Left ventricle myocardium inferior (tissue), 1 donor: ENCODE measurements at places on chromosomes 1 and 21.

- DNase-seq, result peak; percentile 61
Observed at GRCh38 chr1:176880955-176881595, 283.4 kb downstream of the ASTN1 start.

DNA sequence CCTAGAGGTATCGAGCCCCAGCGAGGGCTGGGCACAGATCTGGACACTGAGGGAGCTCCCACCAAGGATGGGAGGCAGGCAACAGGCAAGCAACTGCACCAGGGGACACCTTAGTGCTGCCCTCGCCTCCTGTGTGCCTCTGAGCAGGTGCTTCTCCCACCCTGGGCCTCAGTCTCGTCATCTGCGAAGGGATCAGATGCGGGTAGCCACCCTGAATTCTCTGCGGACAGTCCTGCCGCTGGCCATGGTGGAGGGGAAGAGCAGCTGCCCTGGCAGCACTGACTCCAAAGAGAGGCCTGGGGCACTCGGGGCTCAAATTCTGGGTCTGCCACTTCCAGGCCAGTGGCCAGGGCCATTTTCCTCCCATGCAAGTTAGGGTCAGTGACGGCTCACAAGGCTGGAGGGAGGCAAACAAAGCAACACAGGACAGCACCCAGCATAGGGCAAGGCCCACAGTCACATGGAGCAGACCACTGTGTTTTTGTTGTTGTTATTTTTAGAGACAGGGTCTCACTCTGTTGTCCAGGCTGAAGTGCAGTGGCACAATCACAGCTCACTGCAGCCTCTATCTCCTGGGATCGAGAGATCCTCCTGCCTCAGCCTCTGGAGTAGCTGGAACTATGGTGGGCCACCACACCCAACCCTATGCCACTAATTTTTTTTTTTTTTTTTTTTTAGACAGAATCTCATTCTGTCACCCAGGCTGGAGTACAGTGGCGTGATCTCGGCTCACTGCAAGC is 7.1 kb upstream of the SDC3 start:
- DNase-seq, result no peak

DNA sequence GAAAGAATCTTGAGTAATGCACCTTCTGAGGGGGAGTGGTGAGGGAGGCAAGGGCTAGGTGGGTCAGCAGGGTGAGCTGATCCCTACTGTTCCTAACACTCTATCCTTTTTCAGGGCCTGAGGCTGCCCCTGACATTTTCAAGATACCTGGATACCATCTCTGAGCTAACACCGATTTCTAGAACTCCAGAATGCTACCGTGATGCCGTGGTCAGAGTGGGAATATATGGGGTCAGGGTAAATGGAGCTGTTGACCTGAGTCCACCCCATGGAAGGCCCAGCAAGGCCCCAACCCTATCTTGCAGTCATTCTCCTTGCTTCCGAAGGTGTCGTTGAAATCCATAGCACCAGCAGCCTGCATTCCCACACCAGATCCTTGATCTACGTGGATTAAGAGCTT is 18.0 kb upstream of the PTPRF start:
- no peak for DNase-seq

- no peak for DNase-seq
Observed at GRCh38 chr1:27379564-27380122, 3.5 kb downstream of the CD164L2 start.

GRCh38 chr1:168631671-168632400 is 55.4 kb downstream of the XCL1 start:
- no peak for DNase-seq

GRCh38 chr21:35426469-35426868 is 377.4 kb upstream of the RUNX1 start:
- no peak for DNase-seq

GRCh38 chr1:200861937-200862647 is 10.7 kb upstream of the GPR25 start:
- no peak for DNase-seq

- DNase-seq, result peak; percentile 77
Observed at GRCh38 chr1:156082309-156083091, at the start of gene MEX3A. MEX3A (minus strand) TSS chr1:156082465; CDS start chr1:156081998, 467 bp downstream.

GRCh38 chr1:25825605-25826004 is 5.9 kb downstream of the MTFR1L start:
- no peak for DNase-seq

GRCh38 chr21:40454057-40454456 is 392.9 kb downstream of the DSCAM start:
- no peak for DNase-seq

DNA sequence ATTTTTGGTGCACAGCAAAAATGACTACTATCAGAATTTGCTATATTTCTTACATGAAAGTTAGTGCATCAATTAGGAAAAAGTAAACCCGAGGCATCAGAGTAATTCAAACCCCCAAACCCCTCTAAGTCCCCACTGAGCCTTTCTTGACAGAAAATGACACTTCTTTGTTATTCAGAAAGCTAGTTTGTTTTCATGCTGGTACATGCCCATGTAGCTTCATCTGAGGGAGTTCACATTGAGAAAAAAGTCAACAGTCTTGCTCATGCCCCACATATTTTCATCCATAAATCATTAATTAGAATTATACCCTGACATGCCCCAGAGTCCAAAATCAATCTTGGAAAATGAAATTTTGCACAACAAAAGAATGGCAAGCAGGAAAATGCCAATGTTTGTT is 39.9 kb upstream of the PDC start:
- DNase-seq, result no peak

GRCh38 chr1:58805716-58806571 is 22.1 kb upstream of the JUN start:
- no peak for DNase-seq

- no peak for DNase-seq
Observed at GRCh38 chr1:197671140-197671539, 104.1 kb downstream of the DENND1B start.

DNA sequence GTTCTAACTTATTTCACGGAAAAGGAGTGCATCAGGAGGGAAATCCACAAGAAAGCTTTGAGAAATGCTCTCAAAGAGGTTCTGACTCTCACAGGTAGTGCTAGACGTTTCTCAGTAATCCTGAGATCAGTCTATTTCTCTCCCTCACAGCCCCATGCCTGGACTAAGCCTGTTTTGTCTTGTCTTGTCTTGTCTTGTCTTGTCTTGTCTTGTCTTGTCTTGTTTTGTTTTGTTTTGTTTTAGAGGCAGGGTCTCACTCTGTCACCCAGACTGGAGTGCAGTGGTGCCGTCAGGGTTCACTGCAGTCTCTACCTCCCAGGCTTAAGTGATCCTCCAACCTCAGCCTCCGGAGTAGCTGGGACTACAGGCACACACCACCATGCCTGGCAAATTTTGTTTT is 133.3 kb upstream of the SGIP1 start:
- DNase-seq, result no peak

DNA sequence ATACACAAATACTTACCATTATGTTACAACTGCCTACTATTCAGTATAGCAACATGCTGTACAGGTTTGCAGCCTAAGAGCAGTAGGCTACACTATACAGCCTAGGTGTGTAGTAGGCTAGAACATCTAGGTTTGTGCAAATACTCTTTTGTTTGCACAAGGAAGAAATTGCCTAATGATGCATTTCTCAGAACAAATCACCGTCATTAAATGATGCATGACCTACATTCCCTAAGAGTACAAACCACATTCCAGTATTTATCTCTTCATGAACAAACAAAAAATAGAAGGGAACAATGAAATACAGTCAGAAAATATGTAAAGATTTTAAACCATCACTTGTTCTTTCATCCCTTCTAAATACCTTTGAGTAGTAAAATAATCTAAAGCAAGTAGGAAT is 109.7 kb upstream of the HP1BP3 start:
- no peak for DNase-seq

DNA sequence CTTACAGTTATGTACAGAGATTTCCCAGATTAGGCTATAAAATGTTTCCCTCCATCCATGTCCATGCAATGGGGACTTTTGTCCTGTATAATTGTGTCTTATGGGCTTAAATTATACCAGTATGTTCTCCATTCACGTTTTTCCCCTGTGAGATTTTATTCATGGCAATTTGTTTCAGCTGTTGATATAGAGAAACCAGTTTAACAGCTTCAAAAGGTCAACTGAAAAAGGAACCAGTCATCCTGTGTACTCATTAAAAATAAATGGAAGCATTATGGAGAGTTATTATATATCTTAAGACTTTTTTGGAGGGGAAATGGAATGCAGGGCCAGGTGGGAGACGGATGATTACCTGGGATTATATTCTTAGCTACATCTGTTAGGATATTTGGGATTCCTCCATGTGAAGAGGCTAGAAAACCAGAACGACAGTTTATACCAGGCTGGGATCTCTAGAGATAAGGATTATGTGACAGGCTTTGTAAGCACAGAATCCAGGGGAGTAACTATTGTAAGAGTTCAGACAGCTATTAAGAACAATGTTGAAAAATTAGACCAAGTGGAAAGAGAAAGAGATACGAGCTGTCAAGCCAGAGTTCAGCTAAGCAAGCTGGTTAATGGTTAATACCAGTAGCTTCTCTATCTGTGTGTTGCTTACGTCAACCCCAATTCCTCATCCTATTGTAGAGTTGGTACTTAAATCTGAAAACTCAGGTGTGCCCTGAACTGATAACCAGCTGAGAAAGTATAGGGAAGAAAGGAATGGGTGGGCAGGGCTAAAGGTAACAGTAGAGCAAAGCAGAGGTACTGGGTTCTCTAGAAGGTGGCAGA is 12.4 kb upstream of the ZNF697 start:
- no peak for DNase-seq

DNA sequence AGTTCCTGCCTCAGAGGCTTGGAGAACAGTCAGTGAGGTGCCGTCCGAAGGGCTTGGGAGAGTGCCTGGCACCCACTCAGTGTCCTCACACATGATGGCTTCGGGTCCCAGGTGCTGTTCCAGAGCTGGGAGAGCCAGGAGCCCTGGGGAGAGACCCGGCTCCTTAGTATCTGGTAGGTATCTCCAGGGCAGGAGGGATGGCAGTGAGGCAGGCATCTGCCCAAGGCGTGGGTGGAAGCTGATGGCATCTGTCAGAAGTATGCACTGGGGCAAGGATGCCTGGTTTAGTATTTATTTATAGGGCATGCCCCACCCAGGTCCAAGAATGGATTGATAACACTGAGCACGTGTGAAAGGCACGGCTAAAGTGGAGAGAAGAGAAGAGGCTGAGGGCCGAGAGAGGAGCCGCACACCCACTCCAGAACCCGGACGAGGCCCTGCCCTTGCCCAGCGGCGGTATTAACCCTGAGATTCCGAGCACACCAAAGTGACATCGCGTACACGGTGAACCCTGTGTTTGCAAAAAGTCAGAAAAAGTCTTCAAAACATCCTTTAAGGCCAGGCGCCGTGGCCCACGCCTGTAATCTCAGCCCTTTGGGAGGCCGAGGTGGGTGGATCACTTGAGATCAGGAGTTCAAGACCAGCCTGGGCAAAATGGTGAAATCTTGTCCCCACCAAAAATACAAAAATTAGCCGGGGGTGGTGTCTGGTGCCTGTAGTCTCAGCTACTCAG is 2.4 kb downstream of the TP73 start:
- peak; percentile 10 for DNase-seq

- no peak for DNase-seq
Observed at GRCh38 chr1:14894811-14895560, 258.6 kb upstream of the TMEM51 start.

- DNase-seq, result no peak
Observed at GRCh38 chr21:42654913-42655795, 1.7 kb downstream of the PDE9A start.

DNA sequence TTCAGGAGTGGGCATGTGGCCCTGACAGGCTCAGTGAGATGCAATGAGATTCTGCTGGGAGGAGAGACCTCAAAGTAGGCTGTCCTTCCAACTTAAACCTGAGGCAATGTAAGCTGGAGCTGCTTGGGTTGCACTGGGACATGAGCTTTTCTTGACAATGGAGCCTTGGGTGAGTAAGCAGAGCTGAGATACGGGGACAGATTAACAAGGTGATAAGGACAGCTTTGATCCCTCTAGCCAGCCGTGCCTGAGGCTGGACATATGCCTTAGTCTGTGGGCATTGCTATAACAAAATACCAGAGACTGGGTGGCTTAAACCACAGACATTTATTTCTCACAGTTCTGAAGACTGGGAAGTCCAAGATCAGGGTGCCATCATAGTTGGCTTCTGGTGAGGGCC is 18.3 kb upstream of the NGF start:
- no peak for DNase-seq

DNA sequence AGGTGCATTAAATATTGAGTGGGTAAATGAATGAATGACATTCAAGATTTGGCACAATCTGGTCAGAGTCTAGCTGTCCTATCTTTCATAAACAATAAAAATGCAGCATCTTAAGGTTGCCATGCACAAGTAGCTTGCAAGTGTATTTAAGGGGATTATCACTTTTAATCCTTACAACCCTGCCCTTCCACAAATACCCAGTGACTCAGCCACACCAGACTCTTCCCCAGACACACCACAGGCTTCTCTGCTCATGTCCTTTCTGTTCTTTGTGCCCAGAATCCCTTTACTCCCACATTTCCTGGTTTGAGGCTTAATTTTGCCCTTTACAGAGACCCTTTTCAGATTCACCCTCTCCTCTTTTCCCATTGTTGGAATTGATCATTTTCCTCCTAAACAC is 59.8 kb downstream of the KIRREL1 start:
- DNase-seq, result no peak

- no peak for DNase-seq
Observed at GRCh38 chr1:15016526-15016925, 137.0 kb upstream of the TMEM51 start.

- DNase-seq, result no peak
Observed at GRCh38 chr1:180793451-180793850, 119.2 kb upstream of the KIAA1614 start.

DNA sequence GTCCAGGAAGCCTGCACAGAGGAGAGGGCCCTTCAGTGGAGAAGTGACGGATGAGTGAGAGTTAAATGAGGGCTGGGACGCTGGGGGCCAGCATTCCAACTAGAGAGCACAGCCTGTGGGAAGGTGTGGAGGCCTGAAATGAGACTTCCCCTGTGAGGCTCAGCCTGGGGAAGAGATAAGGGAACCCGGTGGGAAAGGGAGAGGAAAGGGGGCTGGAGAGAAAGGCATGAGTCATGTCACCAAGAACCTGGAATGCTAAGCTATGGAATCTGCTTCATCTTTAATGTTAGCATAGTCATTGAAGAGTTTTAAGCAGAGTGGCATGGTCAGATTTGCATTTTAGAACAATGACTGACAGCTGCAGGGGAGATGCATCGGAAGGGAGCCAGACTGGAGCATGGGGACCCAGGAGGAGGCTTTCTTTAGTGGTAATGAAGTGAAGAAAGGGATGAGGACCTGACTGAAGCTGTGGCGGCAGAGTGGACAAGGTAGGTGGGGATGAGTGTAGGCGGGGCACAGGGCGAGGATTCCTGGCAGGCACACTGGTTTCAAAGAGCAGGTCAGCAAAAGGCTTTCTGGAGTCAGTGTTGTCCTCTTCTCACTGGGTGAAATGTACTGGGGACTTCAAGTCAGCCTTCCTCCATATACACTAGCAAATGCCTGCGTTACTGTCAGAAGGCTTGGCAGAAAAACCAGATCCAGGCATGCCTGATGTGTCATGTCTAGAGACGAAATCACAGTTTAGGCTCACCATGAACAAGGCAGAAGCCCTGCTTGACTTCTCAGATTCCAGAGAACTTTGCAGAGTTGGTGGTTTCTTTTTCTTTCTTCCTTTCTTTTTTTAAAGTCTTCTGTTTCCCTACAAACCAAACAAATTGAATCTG is 8.0 kb downstream of the RGL1 start:
- no peak for DNase-seq
